Activated T-helper 1 cell treated with anti-CD3 and anti-CD28 coated beads, Interleukin-12 subunit alpha, Interleukin-12 subunit beta, Interleukin-2, Interleukin-4 antibody, amounts not matched to agents 30 ng/mL and 10 ng/mL and 1 ng/mL, durations not matched to agents 14 hours and 24 hours and 36 hours (primary cell): ENCODE measurements at places on chromosomes 12 and 14. TPM values are rescaled to one million over a fixed set of nuclear protein-coding genes. Genes with fewer than 3 reads are reported as not detected.

MORN3 gene
- total RNA-seq, result 0.41 and 0.61 TPM in 2 replicates

DNA sequence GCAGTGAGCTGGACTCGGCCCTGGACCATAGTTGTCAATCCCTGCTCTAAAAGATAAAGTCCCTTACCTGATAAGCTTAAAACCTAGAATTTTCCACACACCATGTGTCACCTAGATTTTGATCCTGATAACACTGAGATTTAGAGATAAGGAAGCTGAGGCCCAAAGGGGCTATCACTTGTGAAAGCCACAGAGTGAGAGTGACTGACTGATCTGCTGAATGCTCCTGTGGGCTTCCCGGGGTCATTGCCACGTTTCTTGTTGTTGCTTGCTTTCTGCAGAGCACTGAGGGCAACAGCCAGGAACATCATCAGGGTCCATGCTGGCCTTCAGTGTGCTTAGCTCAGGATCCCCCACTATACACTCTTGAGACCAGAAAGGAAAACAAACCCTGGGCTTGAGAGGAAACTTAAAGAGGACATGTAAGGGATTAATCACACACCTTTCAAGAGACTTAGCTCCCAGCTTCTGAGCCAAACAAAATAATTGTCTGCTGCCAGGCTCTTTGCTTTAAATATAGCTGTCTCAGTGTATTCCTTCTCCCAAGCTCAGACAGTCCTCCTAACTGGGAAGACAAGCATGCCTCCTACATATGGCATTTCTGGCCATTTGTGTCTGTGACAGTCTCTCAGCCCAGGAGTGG, 82.6 kb upstream of the ARHGAP5 start:
- no peaks in the 10 kb centered on the region for H3K36me3 ChIP-seq
- DNase-seq, result no peak
- no peak overlapping the region for H3K4me3 ChIP-seq
- no peaks in the 10 kb centered on the region for H3K27me3 ChIP-seq

DNA sequence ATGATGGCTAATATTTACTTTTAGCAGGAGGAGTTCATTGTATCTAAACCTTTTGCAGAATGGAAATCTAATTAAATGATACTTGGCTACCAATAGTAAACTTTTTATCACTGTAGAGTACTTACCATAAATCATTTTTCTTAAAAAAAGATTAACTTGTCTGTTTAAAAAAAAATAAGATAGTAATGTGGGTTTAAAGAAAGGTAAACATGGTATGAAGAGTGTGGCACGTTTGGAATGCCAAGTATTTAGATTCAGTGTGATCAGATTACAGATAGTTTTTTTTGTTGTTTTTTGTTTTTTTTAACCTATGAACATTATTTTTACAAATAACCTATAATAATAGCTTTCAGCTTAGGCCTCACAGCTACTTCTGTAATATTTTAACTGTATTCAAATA, 25.8 kb downstream of the KTN1 start:
- no peak for DNase-seq
- H3K4me1 ChIP-seq, result peaks cover 4% of the 10 kb centered on the region
- H3K27ac ChIP-seq, result no peak overlapping the region
- H3K36me3 ChIP-seq, result peaks cover 5% of the 10 kb centered on the region
- H3K4me3 ChIP-seq, result no peak overlapping the region
- H3K27me3 ChIP-seq, result no peaks in the 10 kb centered on the region

DNA sequence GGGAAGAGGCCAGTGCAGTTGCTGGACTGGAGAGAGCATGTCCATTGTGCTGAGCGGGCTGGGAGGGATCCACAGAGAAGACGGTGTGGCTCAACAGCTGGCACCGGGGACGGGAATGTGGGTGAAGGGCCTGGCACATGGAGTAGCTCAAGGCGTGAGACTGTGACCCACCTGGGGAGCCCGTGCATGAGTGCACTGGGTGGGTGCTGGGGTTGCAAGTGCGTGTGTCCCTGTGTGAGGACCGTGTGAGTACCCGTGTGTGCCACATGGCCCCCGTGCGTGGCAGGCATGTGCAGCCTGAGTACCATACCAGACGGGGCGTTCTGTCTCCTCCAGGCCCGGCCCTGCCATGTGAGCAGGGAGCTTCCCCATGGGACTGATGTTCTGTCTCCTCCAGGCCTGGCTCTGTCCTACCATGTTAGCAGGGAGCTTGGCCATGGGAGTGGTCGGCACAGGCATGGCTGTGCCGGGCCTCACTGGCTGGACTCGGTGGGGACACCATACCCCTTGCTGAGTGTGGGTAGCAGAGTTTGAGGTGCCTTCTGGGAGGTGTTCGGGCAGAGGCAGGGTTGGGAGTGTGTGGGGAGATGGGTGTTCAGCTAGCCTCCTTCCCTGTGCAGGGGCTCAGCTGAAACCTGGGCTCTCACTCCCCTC, 234.4 kb downstream of the TMEM121 start:
- H3K4me1 ChIP-seq, result no peaks in the 10 kb centered on the region
- no peak overlapping the region for H3K4me3 ChIP-seq
- H3K36me3 ChIP-seq, result no peaks in the 10 kb centered on the region
- peaks cover 7% of the 10 kb centered on the region for H3K27me3 ChIP-seq

DNA sequence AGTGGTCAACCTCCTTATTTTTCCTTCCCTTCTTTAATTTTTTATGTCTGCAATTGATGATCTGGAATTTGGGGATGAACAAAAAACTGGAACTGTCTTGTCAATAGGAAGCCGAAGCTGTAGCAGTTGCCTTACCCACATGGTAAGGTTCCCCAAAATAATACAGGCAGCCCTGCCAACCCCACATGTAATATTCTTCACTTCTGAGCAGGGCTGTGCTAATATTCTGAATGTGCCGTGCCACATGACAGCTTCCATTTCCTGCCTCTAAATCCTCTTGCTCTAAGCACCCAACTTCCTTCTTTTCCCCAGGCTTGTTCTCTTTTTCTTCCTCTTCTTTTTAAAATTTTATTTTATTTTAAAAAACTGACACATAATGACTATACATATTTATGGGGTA, 39.6 kb downstream of the GPATCH2L start:
- no peak overlapping the region for H3K4me3 ChIP-seq
- H3K27me3 ChIP-seq, result no peaks in the 10 kb centered on the region
- no peak overlapping the region for H3K27ac ChIP-seq
- no peak for DNase-seq
- peaks cover 37% of the 10 kb centered on the region for H3K36me3 ChIP-seq
- H3K4me1 ChIP-seq, result peaks cover 13% of the 10 kb centered on the region

- peaks cover 31% of the 10 kb centered on the region for H3K4me1 ChIP-seq
- no peak overlapping the region for H3K27ac ChIP-seq
- no peak overlapping the region for H3K4me3 ChIP-seq
- DNase-seq, result no peak
Measured at GRCh38 chr14:106058342-106058741, 532.0 kb downstream of the TMEM121 start.
